Uterine smooth muscle cell (primary cell): ENCODE measurements at places on chromosomes 13 and 19. TPM values are rescaled to one million over a fixed set of nuclear protein-coding genes. Genes with fewer than 3 reads are reported as not detected.

The NLRP5 gene
- total RNA-seq, result not detected in 2 replicates

The SPINT2 gene
- total RNA-seq, result 0.55 and 1.7 TPM in 2 replicates

The IGFL2 gene
- total RNA-seq, result not detected in 2 replicates

The MBD3L2 gene
- total RNA-seq, result not detected in 2 replicates

The CLEC11A gene
- 79.9 and 87.2 TPM in 2 replicates for total RNA-seq

The KLK4 gene
- total RNA-seq, result not detected in 2 replicates

The CYP2A6 gene
- not detected in 2 replicates for total RNA-seq

The BCAM gene
- total RNA-seq, result 6.6 and 14.1 TPM in 2 replicates

The PCP2 gene
- not detected in 2 replicates for total RNA-seq

The GGACT gene
- total RNA-seq, result 3.0 and 5.7 TPM in 2 replicates

The ZNF571 gene
- 1.4 and 2.2 TPM in 2 replicates for total RNA-seq

The CD37 gene
- total RNA-seq, result 0.12 TPM in 1 of 2 replicates, not detected in the other

The MAP3K10 gene
- total RNA-seq, result 8.4 and 12.7 TPM in 2 replicates

The C19orf81 gene
- 0.22 TPM in 1 of 2 replicates, not detected in the other for total RNA-seq

The DKKL1 gene
- total RNA-seq, result 0.25 and 0.33 TPM in 2 replicates

The MEIOSIN gene
- total RNA-seq, result not detected in 2 replicates

The ZNF729 gene
- under 0.01 TPM in 1 of 2 replicates, not detected in the other for total RNA-seq

The DNAAF3 gene
- total RNA-seq, result 0.33 and 0.75 TPM in 2 replicates

The FGF9 gene
- total RNA-seq, result 0.11 and 0.12 TPM in 2 replicates

The LIM2 gene
- total RNA-seq, result not detected in 2 replicates

The KIR3DL2 gene
- not detected in 2 replicates for total RNA-seq

The IRF2BP1 gene
- total RNA-seq, result 29.3 and 34.6 TPM in 2 replicates

The CEACAM7 gene
- total RNA-seq, result not detected in 2 replicates

The SLC1A6 gene
- under 0.01 TPM in 1 of 2 replicates, not detected in the other for total RNA-seq

The WDR88 gene
- total RNA-seq, result not detected in 2 replicates

The PCSK4 gene
- 2.3 and 4.4 TPM in 2 replicates for total RNA-seq

The UPF3A gene
- 23.5 and 41.1 TPM in 2 replicates for total RNA-seq

The PALM gene
- 2.1 and 3.5 TPM in 2 replicates for total RNA-seq

The GZMM gene
- total RNA-seq, result 0.12 TPM in 1 of 2 replicates, not detected in the other

The DACH1 gene
- 0.37 and 1.00 TPM in 2 replicates for total RNA-seq

The PDCD2L gene
- 13.5 and 19.8 TPM in 2 replicates for total RNA-seq

The FUT1 gene
- total RNA-seq, result 0.33 and 1.1 TPM in 2 replicates

The LILRB1 gene
- not detected in 2 replicates for total RNA-seq

The URAD gene
- not detected in 2 replicates for total RNA-seq

The SLC6A16 gene
- total RNA-seq, result under 0.01 TPM in 2 replicates

The KLK8 gene
- total RNA-seq, result not detected in 2 replicates

The ZNF607 gene
- 4.5 and 6.7 TPM in 2 replicates for total RNA-seq
